Fibroblast of upper back skin (primary cell): ENCODE measurements at places on chromosomes 16 and 17.
A peak's percentile ranks its signal among the peaks of the same experiment; 100 is the strongest.

DNA sequence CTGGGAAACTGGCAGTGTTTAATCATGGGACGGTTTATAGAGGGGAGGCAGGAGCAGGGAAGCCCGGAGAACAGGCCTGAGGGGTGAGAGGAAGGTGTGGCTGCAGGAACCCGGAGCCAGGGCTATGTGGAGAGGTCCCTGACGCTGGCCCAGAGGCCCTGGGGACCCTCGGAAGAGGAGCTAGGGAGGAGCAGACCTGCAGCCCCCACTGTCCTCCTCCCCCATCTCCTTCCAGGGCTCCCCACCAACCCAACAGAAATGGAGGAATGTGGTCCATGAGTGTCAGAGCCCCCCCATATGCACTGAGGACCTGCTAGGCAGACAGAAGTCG lies 20.3 kb downstream of the TMEM235 start:
- DNase-seq: no peak

DNA sequence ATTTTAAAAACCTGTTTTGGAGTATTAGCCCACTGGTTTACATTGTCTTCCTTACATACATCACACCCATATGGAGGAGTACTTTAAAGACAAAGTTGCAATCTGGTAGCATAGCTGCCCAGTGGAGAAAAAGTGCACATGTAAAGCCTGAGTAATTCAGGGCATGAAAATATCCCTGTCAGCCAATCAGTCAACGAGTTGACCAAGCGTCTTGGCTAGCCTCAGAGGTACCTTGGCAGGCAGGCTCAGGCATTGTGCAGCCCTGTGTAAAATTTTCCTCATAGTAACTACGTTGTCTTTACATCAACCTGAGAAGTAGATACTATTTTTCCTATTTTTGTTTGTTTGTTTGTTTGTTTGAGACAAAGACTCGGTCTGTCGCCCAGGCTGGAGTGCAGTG lies 339.0 kb downstream of the CDH13 start:
- no peak for DNase-seq

- DNase-seq: no peak
Observed at GRCh38 chr17:2545393-2545792, 33.7 kb upstream of the METTL16 start.

- DNase-seq: no peak
Observed at GRCh38 chr16:15542734-15543347, 100.1 kb downstream of the MARF1 start.

DNA sequence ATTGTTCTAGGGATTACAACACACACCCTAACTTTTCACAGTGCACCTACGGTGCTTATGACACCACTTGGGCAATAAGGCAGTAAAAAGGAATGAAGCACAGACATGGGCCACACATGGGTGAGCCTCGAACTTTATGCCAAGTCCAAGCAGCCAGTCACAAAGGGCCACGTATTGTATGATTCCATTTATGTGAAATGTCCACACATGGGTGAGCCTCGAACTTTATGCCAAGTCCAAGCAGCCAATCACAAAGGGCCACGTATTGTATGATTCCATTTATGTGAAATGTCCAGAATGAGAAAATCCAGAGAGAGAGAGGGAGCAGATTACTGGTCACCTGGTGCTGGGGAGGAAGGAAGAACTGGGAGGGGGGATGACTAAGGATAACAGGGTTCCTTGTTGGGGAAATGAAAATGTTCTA lies 22.2 kb downstream of the RMI2 start:
- DNase-seq: no peak

DNA sequence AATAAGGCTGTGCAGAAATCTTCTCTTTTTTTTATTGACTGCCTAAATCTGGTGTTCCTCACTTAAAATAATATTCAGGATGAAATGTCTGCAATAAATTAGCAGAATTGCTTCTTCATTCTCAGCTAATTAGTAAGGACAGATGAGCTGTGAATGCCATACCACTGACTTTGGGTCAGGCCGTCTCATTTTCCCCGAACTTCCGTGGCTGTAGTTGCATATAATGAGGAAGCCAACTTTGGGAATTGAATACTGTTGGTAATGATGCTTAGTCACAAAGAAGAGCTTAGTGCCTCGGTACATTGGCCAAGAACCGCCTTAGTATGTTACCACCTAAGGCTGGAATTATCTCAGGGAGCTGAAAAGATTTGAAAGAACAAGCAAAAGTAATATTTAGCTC lies 47.6 kb downstream of the NUP93 start:
- DNase-seq: peak; percentile 25

GRCh38 chr17:38539386-38539785 lies 66.4 kb downstream of the SRCIN1 start:
- no peak for DNase-seq

GRCh38 chr17:73291260-73291801 lies 20.5 kb downstream of the CDC42EP4 start:
- DNase-seq: peak; percentile 89
